Osteoblast (primary cell): ENCODE measurements at places on chromosomes 12 and 14. TPM values are rescaled to one million over a fixed set of nuclear protein-coding genes. Genes with fewer than 3 reads are reported as not detected.

GRCh38 chr12:103962493-103962892 is 3.2 kb upstream of the TDG start:
- H3K27me3 ChIP-seq: no peaks in the 10 kb centered on the region
- no peak overlapping the region for H3K4me3 ChIP-seq
- peaks cover 19% of the 10 kb centered on the region for H3K4me1 ChIP-seq

- no peak for DNase-seq
- H3K4me1 ChIP-seq: no peaks in the 10 kb centered on the region
- no peaks in the 10 kb centered on the region for H3K27me3 ChIP-seq
- no peak overlapping the region for H3K4me3 ChIP-seq
Observed at GRCh38 chr12:115504306-115505290, 772.9 kb downstream of the MED13L start.

DNA sequence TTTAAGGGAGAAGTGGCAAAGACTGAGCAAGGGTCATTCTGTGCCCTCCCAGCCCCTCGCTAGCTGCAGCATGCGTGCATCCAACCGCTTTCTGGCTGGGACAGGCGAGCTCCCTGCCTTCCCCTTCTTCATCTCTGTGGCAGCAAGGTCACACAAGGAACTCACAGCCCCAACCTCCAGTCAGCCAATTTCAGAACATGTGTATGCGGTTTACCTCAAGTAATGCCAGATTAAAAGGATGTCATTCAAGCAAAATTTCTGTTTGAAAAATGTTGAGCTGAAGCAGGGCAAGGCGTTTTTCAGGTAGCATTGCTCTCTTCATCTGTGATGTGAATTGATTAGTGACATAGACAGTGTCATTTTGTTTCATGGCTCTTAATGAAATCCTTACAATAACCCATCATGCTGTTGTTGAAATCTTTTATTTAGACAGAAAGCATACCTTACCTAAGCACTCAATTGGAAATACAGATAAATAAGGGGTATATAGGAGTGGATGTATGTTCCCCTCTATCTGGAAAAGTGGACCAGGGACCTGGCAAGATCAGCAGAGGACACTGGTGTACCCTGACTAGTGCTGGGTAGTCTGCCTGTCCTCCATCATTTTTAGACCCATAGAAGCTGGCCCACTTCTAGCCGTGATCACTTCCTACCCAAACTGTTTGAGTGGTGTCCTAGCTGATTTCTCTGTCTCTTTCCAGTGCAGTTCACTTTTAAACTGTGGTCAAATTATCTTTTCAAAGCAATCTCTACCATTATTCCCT is 82.8 kb upstream of the NEDD1 start:
- no peak overlapping the region for H3K27ac ChIP-seq
- no peak for DNase-seq
- H3K36me3 ChIP-seq: no peaks in the 10 kb centered on the region
- H3K27me3 ChIP-seq: no peaks in the 10 kb centered on the region
- H3K4me3 ChIP-seq: no peak overlapping the region

DNA sequence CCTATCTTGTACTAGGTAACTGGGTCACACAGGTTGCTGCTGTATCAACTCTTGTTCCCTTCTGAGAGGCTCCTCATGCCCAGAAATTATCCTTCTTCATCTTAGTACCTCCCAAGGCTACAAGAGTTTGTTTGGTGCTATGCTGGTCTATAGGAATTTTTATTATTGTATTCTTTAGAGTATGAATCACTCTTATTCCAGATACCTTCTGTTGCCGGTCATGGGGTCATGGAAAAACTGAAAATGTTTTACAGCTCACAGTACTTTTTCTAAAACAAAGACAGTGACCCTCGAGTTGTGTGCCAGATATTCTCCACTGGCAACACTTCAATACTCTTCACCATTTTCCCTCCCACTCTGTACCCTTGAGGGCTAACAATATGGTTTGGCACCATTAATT is 1598.0 kb upstream of the TMEM132C start:
- no peaks in the 10 kb centered on the region for H3K36me3 ChIP-seq
- peak overlapping the region; percentile 43 for H3K4me3 ChIP-seq
- H3K27me3 ChIP-seq: no peaks in the 10 kb centered on the region
- DNase-seq: no peak

DNA sequence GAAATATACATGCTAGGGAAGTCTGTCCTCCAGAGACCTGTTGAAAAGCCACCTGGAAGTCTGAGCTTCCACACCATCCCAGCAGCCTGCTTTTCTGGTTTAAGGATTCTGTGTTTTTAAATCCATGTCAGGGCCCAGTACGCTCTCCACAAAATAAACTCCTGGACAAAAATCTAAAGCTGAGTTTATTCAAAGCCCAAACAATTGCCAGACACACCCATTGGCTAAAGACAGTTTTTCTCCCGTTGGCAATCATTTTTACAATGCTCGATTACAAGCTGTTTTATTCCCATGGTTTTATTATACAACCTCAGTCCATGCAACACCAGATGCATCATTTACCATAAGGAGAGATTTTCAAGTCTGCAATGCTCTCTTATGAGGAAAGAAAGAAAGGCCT is 94.5 kb downstream of the MYRFL start:
- H3K4me3 ChIP-seq: no peak overlapping the region
- H3K27me3 ChIP-seq: no peaks in the 10 kb centered on the region
- no peak for DNase-seq
- no peaks in the 10 kb centered on the region for H3K4me1 ChIP-seq
- H3K36me3 ChIP-seq: no peaks in the 10 kb centered on the region

GRCh38 chr12:45730348-45731189 is 1.1 kb downstream of the ARID2 start:
- no peaks in the 10 kb centered on the region for H3K27me3 ChIP-seq
- H3K4me3 ChIP-seq: peak overlapping the region; percentile 92
- H3K36me3 ChIP-seq: no peaks in the 10 kb centered on the region
- H3K4me1 ChIP-seq: peaks cover 27% of the 10 kb centered on the region
- peak overlapping the region; percentile 81 for H3K27ac ChIP-seq

GRCh38 chr14:91912035-91912434 is 35.5 kb downstream of the FBLN5 start:
- no peak overlapping the region for H3K27ac ChIP-seq
- no peak overlapping the region for H3K4me3 ChIP-seq
- no peak for DNase-seq
- H3K4me1 ChIP-seq: no peaks in the 10 kb centered on the region

DNA sequence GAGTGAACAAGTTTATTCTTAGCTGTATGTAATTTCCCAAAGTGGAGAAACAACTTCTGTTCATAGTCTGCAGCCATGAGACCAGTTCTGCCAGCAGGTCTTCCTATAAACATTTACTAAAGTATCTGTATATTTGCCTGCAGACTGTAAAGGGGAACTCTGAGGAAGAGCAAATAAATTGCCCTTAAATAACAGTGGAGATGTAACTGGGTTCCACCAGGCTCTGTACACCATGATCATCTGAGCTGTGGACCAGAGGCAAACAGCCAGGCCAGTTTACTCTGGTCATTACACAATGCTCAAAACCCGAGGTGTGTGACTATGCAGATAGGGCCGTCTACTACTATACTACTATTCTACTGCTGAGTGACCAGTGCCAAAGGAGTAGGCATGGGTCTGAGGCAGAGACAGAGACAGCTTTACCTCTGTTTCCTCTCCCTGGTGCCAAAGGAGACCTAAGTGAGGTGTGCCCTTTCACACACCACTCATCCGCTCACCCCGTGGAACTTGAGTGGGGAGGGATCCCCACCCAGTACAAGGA is 21.1 kb upstream of the CERS5 start:
- DNase-seq: peak; percentile 69
- peaks cover 70% of the 10 kb centered on the region for H3K4me1 ChIP-seq
- peaks cover 57% of the 10 kb centered on the region for H3K36me3 ChIP-seq

DNA sequence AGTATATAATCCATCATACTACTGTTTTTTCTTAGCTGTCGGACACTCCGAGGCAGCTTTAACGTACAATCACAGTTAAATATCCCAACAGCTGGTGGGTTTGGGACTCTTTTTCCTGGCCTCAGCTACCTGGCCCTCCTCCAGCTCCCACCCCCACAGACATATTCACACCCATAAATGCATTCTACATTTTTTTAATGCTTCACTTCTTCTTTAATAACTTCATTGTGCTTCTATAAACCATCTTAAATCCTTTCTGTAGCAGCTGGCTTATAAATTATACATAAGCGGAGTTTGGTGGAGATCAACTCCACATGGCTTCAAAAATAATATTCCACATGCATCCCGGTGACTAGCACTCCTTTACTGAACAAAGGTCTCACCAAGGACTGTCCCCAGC is 33.3 kb downstream of the TDG start:
- H3K4me3 ChIP-seq: no peak overlapping the region
- no peaks in the 10 kb centered on the region for H3K4me1 ChIP-seq
- H3K27me3 ChIP-seq: no peaks in the 10 kb centered on the region
- no peak for DNase-seq
- H3K27ac ChIP-seq: no peak overlapping the region

- no peak overlapping the region for H3K27ac ChIP-seq
- no peak for DNase-seq
- no peaks in the 10 kb centered on the region for H3K4me1 ChIP-seq
- H3K36me3 ChIP-seq: no peaks in the 10 kb centered on the region
Observed at GRCh38 chr12:4144676-4145075, 128.9 kb upstream of the CCND2 start.

GRCh38 chr12:95633732-95634465 is 82.6 kb upstream of the USP44 start:
- no peaks in the 10 kb centered on the region for H3K36me3 ChIP-seq
- no peak for DNase-seq
- no peak overlapping the region for H3K4me3 ChIP-seq
- H3K27ac ChIP-seq: peak overlapping the region; percentile 88
- peaks cover 29% of the 10 kb centered on the region for H3K4me1 ChIP-seq

DNA sequence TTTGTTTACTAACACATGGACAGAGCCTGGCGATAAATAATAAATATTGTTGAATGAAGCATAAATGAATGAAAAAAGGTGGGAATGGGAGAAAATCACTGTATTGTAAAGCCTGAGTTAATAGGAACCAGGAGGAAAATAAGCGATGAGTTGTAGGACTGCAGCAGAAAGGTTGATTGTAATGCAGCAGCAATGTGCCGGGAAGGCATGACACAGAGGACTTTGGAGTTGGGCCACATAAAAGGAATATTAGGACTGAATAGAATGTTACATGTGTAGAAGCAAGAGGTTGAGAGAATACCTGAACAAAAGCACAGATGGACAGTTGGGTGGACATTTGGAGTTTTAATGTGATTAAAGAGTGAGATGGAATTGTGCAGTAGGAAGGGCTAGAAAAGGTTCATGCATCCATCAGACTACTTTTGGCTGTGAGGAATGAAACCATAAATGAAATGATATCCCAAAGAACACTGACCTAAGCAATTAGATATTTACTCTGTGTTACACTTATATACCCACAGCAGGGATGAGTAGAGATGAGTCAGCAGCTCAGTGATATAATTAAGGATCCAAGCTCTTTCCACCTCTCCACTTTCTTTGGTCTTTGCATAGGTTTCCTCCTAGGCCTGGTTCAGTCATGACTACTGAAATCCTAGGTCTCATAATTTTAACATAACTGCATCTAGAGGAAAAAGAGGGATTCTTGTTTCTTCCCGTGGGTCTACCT is 55.4 kb downstream of the CCER1 start:
- no peaks in the 10 kb centered on the region for H3K36me3 ChIP-seq
- peak overlapping the region; percentile 37 for H3K27ac ChIP-seq
- H3K4me3 ChIP-seq: no peak overlapping the region
- DNase-seq: no peak
- peaks cover 19% of the 10 kb centered on the region for H3K4me1 ChIP-seq

- no peak overlapping the region for H3K27ac ChIP-seq
- DNase-seq: no peak
- H3K4me1 ChIP-seq: no peaks in the 10 kb centered on the region
Observed at GRCh38 chr12:100484891-100485471, 11.3 kb downstream of the NR1H4 start.

GRCh38 chr14:65198346-65198745 is 96.0 kb upstream of the MAX start:
- no peak overlapping the region for H3K4me3 ChIP-seq
- no peaks in the 10 kb centered on the region for H3K36me3 ChIP-seq
- no peak overlapping the region for H3K27ac ChIP-seq
- DNase-seq: no peak

DNA sequence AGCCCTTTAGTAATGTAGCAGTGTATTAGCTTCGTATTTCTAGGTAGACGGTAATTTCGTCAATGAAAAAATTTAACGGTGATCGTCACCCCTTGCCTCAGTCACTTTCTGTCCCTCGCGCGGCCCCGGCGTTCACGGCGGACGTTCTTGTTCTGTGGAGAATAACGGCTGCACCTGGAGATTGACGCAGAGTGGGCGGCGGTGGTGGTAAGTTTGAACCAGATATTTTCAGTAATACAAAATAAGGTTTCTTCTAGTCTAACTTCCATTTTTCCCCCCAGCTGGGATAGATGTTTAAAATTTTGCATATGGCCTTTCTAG is 341 bp downstream of the ZNF10 start:
- no peak for DNase-seq
- H3K27ac ChIP-seq: peak overlapping the region; percentile 98
- H3K4me1 ChIP-seq: no peaks in the 10 kb centered on the region
- H3K36me3 ChIP-seq: peaks cover 9% of the 10 kb centered on the region
- H3K4me3 ChIP-seq: peak overlapping the region; percentile 88

GRCh38 chr12:49823951-49824350 is 4.3 kb downstream of the NCKAP5L start:
- H3K36me3 ChIP-seq: peaks cover 21% of the 10 kb centered on the region
- H3K4me3 ChIP-seq: no peak overlapping the region
- H3K27ac ChIP-seq: peak overlapping the region; percentile 82
- H3K4me1 ChIP-seq: peaks cover 41% of the 10 kb centered on the region

DNA sequence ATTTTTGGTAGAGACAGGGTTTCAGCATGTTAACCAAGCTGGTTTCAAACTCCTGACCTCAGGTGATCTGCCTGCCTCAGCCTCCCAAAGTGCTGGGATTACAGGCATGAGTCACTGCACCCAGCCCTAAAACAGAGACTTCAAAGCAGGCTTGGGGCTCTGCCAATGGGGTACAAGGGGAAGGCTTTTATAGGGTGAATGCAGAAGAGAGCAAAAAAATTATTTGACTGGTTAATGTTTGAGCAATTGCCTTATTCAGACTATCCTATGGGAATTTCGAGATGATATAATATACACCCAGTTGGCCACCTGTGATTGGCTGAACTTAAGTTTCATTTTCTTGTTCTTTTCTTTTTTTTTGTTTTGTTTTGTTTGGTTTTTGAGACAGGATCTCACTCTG is 31.5 kb upstream of the ACTN1 start:
- no peak for DNase-seq
- no peak overlapping the region for H3K4me3 ChIP-seq
- H3K27ac ChIP-seq: no peak overlapping the region
- no peaks in the 10 kb centered on the region for H3K36me3 ChIP-seq
- no peaks in the 10 kb centered on the region for H3K27me3 ChIP-seq

GRCh38 chr12:64946132-64946829 is 121.8 kb downstream of the TBC1D30 start:
- no peaks in the 10 kb centered on the region for H3K36me3 ChIP-seq
- peaks cover 5% of the 10 kb centered on the region for H3K4me1 ChIP-seq
- no peak for DNase-seq
- H3K27ac ChIP-seq: no peak overlapping the region
- peaks cover 37% of the 10 kb centered on the region for H3K27me3 ChIP-seq
- no peak overlapping the region for H3K4me3 ChIP-seq

GPR84 gene
- 0.36 TPM in 1 of 2 replicates, not detected in the other for total RNA-seq

ACRBP gene
- total RNA-seq: under 0.01 and 0.36 TPM in 2 replicates
